ENCODE measurements at places on chromosomes 5 and 9.

DNA sequence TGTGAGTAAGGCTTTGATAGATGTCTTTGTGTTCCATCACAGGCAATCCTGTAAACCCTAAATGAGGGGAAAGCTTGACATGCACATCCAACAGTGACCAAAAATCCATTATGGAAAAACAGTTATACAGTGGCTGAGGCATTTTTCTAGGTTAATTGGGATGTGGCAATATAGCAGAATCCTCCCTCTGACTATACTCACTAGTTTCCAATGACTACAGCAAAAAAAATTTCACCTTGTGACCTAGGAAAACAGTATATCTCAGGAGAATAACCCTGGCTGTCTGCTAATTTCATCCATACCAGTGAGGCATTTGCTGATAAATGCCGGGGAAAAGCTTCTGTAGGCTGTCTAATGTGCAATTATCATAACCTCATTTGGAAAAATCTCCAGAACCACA, 49.9 kb upstream of the SNCAIP start:
- DNase-seq, result no peak

DNA sequence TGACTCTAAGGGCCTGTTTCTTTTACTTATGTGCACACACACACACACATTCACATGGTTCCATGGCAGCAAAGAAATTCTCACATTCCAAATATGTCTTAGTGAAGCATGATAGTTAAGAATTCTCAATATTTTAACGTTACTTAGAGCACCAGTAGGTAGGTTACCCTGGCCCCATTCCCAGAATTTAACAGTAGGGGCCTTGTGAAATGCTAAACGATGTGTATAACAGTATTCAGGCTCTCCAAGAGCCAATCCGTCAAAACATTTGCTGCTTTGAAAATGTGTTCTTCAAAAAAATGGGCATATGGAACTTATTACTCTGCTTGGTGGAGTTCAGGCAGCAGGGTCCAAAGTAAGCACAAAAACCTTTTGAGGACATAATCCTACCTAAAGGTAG, 93.7 kb upstream of the DAB2 start:
- DNase-seq, result no peak

DNA sequence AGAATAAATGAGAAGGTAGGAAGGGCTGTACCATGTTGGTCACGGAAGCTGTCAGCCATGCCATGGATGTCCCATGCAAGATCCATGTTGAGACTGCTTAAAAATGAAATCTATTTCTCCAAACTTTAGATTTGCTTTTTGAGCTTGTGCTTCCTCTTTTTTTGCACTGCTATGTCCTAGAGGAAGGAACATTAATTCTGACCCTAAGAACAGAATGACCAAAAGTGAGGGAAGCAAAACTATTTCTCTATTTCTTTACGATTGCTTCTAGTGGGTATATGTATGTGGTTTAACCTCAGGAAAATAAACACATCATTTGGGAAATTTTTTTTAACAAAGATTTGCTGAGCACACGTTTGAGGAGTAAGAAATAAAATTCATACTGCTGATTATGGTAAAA, 84.6 kb downstream of the USP20 start:
- DNase-seq, result no peak

DNA sequence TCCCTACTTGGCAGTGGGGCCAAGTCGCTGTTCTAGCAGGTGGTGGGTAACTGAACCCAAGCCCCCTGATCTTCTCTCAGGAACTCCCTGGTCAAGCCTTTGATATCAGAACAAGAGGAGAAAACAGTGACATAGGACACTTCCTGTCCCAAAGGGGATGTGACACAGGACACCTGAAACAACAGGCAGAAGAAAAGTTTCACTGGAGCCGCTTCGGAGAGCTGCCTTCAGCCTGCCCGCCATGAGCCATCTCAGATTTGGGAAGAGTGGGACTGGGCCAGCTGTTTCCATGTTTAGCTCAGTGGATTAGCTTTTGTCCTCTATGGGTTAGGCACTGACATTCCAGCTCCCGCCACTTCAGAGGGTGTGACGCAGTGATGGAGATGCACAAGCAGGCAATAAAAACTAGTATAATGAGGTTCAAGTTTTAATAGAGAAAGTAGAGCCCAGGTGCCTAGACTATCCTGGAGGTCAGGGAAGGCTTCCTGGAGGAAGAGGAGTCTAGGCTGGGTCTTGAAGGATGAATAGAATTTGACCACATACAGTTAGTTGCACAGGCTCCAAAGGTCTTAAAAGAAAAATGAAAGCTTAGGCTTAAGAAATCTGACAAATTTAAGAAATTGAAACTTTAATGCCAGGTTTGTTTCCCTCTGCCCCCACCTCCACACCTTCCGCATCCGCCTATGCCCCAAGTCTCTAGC, 104.1 kb upstream of the SPRY4 start:
- no peak for DNase-seq
